ENCODE measurements at places on chromosomes 2 and 18. TPM values are rescaled to one million over a fixed set of nuclear protein-coding genes. Genes with fewer than 3 reads are reported as not detected.

G6PC2 gene
- total RNA-seq: not detected

FOXI3 gene
- total RNA-seq: not detected

MOCOS gene
- total RNA-seq: 1.2 TPM

RUFY4 gene
- total RNA-seq: not detected

CYP27C1 gene
- 1.1 TPM for total RNA-seq

ATOH8 gene
- 0.07 TPM for total RNA-seq

INPP5D gene
- total RNA-seq: 24.9 TPM

TM4SF20 gene
- total RNA-seq: not detected

CPO gene
- not detected for total RNA-seq

SERPINB2 gene
- total RNA-seq: 205 TPM

NYAP2 gene
- total RNA-seq: not detected

FNDC4 gene
- total RNA-seq: 12.5 TPM

USP40 gene
- total RNA-seq: 20.6 TPM

NPAS2 gene
- total RNA-seq: 7.2 TPM

UGT1A4 gene
- total RNA-seq: 0.33 TPM

PTPRM gene
- 22.3 TPM for total RNA-seq

CHRNG gene
- not detected for total RNA-seq

IKZF2 gene
- total RNA-seq: 20.2 TPM

RBM44 gene
- 0.09 TPM for total RNA-seq

NXPH2 gene
- not detected for total RNA-seq

CXCR1 gene
- total RNA-seq: not detected

SIX2 gene
- 9.5 TPM for total RNA-seq

FSHR gene
- total RNA-seq: not detected

TMEM37 gene
- not detected for total RNA-seq

FEV gene
- not detected for total RNA-seq

NCKAP5 gene
- 1.8 TPM for total RNA-seq

SNTG2 gene
- not detected for total RNA-seq

RIT2 gene
- not detected for total RNA-seq

COLEC11 gene
- total RNA-seq: not detected

IL1B gene
- total RNA-seq: 63.4 TPM

MYOM1 gene
- 0.09 TPM for total RNA-seq

FLACC1 gene
- not detected for total RNA-seq

NOSTRIN gene
- 0.42 TPM for total RNA-seq

RGPD4 gene
- total RNA-seq: not detected

LRRC30 gene
- not detected for total RNA-seq

NEU2 gene
- not detected for total RNA-seq
